ENCODE measurements at places on chromosomes 6 and 20. TPM values are rescaled to one million over a fixed set of nuclear protein-coding genes. Genes with fewer than 3 reads are reported as not detected.

Gene HLA-DQB2
- total RNA-seq, result not detected

Gene RNF217
- 29.2 TPM for total RNA-seq

Gene TRIM10
- total RNA-seq, result not detected

Gene RIPOR3
- total RNA-seq, result 0.46 TPM

Gene LY86
- total RNA-seq, result not detected

Gene RBBP8NL
- total RNA-seq, result 0.40 TPM

Gene C6orf141
- total RNA-seq, result 0.81 TPM

Gene AHCY
- 271 TPM for total RNA-seq

Gene FAM217A
- not detected for total RNA-seq

Gene KCNK15
- total RNA-seq, result 0.18 TPM

- H3K27ac ChIP-seq, result no peak overlapping the region
- H3K36me3 ChIP-seq, result no peaks in the 10 kb centered on the region
- peaks cover 3% of the 10 kb centered on the region for H3K4me1 ChIP-seq
- no peaks in the 10 kb centered on the region for H3K27me3 ChIP-seq
Observed at GRCh38 chr20:58649288-58650180, 1.5 kb upstream of the STX16 start.

- no peaks in the 10 kb centered on the region for H3K27me3 ChIP-seq
- no peak overlapping the region for H3K4me3 ChIP-seq
- DNase-seq, result no peak
- H3K4me1 ChIP-seq, result peaks cover 4% of the 10 kb centered on the region
- no peak overlapping the region for H3K27ac ChIP-seq
Observed at GRCh38 chr6:34323300-34323699, 69.2 kb downstream of the NUDT3 start.

DNA sequence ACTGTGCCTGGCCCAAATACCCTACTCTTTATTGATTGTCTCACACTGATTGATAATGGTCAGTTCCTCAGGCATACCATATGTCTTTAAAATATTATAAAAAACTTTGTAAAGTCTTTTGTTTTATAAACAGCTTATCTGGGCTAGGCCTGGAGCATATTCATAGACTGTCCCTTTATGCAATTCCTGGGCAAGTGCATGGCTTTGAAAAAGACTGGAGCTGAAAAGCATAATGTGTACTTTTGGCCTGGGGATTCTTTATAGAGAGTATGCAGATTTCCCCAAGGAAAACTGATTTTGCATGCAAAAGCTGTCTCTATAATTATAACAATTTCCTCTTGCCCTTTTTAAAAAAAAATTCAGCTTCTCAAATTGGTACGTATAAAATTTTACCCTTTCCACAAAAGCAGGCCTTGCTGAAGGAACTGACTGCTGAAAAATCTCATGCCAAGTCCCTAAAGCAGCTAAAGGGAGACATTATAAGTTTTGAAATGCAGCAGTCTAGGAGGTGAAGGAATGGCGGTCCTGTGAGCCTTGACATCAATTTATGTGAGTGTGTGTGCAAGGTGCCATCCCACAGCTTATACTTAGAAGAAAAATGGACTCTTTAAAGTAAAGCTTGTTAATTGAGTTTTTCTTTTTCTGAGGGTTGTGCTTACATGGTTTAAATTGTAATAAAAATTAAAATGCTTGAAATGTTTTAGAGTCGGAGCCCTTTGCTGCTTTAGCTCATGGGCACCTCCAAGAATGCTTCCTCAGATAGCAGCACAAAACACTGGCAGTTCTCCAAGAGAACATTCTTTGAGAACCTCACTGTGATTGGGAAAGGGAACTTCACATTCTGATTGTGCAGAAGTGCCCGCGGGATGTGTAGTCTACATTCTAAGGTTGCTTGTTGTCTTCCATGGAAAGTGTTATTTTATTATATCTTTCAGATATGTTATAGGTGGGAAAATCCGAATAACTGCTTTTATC lies 43.9 kb downstream of the PLCB4 start:
- H3K27me3 ChIP-seq, result no peaks in the 10 kb centered on the region
- no peak overlapping the region for H3K4me3 ChIP-seq
- no peak for DNase-seq
- no peaks in the 10 kb centered on the region for H3K36me3 ChIP-seq
- no peaks in the 10 kb centered on the region for H3K4me1 ChIP-seq

- no peak overlapping the region for H3K4me3 ChIP-seq
- DNase-seq, result no peak
- H3K4me1 ChIP-seq, result no peaks in the 10 kb centered on the region
- H3K27me3 ChIP-seq, result no peaks in the 10 kb centered on the region
Observed at GRCh38 chr6:133991096-133991593, 38.1 kb downstream of the TBPL1 start.

GRCh38 chr20:48684501-48685041 lies 143.2 kb downstream of the PREX1 start:
- no peak for DNase-seq
- H3K4me1 ChIP-seq, result peaks cover 13% of the 10 kb centered on the region

DNA sequence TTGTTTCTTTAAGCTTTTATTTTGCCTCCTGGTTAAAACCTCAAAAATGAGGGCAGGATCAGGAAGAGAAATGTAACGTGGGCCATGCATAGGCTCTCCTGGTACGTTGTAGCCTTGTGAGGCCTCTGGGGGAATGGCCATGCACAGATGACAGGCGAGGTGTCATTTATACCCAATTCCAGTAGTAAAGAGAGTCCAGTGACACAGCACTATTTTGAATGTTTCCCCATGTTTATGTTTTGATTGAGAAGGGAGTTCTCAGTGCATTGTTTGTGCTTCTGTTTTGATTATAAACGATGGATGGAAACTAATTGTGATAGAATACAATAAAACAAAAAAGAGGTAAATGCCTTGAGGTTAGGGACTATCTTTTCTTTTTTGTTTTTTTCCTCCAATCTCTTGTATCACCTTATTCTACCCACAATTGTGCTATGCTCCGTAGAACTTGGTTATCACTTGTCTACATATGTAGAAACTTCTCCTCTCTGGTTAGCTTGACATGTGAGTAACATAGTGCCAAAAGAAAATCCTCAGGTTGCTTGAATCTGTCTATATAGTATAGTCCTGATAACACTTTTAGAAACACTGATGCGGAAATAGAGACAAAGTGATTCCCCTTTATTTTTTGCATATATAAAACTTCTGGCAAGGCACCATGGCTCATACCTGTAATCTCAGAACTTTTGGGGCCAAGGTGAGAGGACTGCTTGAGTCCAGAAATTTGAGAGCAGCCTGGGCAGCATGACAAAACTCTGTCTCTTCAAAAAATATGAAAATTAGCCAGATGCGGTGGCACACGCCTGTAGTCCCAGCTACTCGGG lies 6.9 kb upstream of the SMIM28 start:
- no peak for DNase-seq
- peaks cover 11% of the 10 kb centered on the region for H3K4me1 ChIP-seq
- no peak overlapping the region for H3K4me3 ChIP-seq
- no peaks in the 10 kb centered on the region for H3K36me3 ChIP-seq

GRCh38 chr20:36469973-36470372 lies 71.3 kb upstream of the MYL9 start:
- H3K27me3 ChIP-seq, result no peaks in the 10 kb centered on the region
- peaks cover 31% of the 10 kb centered on the region for H3K4me1 ChIP-seq
- DNase-seq, result no peak
- H3K36me3 ChIP-seq, result peaks cover 44% of the 10 kb centered on the region
- no peak overlapping the region for H3K4me3 ChIP-seq

DNA sequence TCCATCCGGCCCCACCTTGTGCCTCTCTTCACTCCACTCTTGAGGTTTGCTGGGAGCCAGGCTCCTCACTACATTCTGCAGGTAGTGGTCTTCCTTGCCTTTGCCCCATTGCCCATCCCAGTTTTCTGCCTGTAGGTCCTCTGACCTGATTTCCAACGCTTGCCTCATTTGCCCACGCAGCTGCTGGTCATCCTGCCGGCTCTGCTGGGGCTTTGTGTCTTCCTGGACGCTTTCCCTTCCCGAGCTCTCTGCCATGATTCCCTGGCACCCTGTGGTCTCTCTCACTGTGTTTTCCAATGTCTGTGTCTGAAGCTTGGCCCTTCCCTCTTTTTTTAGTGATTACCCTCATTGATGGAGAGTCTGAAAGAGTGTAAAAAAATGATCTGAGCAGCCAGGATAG lies 451.6 kb downstream of the UTRN start:
- peaks cover 10% of the 10 kb centered on the region for H3K36me3 ChIP-seq
- no peak for DNase-seq

DNA sequence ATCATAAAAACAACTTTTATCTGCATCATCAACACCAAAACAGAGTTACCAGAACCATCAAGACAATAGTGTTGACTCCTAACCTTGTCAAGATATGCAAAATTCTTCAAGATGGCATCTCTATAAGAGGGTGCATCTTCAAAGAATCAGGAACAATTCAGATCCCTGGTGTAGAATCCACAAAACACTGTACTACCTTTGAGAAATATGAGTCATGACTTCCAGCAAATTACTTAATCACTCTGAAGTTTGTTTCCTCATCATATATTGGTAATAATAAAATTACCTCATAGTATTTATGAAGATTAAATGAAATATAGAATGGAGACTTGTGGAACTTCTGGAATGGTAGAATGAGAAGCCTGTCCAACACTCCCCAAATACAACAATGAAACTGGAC lies 221.3 kb upstream of the SUPT3H start:
- no peak for DNase-seq
- no peaks in the 10 kb centered on the region for H3K27me3 ChIP-seq
- H3K4me3 ChIP-seq, result no peak overlapping the region
- H3K4me1 ChIP-seq, result no peaks in the 10 kb centered on the region

GRCh38 chr6:12456343-12456742 lies 166.2 kb downstream of the EDN1 start:
- no peaks in the 10 kb centered on the region for H3K27me3 ChIP-seq
- H3K36me3 ChIP-seq, result no peaks in the 10 kb centered on the region
- H3K4me1 ChIP-seq, result no peaks in the 10 kb centered on the region
- DNase-seq, result no peak

- peak overlapping the region; percentile 32 for H3K27ac ChIP-seq
- peaks cover 10% of the 10 kb centered on the region for H3K4me1 ChIP-seq
- H3K36me3 ChIP-seq, result no peaks in the 10 kb centered on the region
- no peak for DNase-seq
Observed at GRCh38 chr20:32626859-32627636, 41.9 kb upstream of the NOL4L start.

- no peak overlapping the region for H3K4me3 ChIP-seq
- H3K36me3 ChIP-seq, result no peaks in the 10 kb centered on the region
- peaks cover 20% of the 10 kb centered on the region for H3K4me1 ChIP-seq
- no peak for DNase-seq
- H3K27me3 ChIP-seq, result no peaks in the 10 kb centered on the region
- no peak overlapping the region for H3K27ac ChIP-seq
Observed at GRCh38 chr6:11767978-11768756, 10.4 kb downstream of the ADTRP start.

GRCh38 chr6:106789428-106790148 lies 160.2 kb downstream of the QRSL1 start:
- no peaks in the 10 kb centered on the region for H3K27me3 ChIP-seq
- no peak overlapping the region for H3K4me3 ChIP-seq
- no peaks in the 10 kb centered on the region for H3K4me1 ChIP-seq
- H3K36me3 ChIP-seq, result no peaks in the 10 kb centered on the region

- H3K27ac ChIP-seq, result no peak overlapping the region
- H3K27me3 ChIP-seq, result no peaks in the 10 kb centered on the region
- no peak overlapping the region for H3K4me3 ChIP-seq
- peaks cover 9% of the 10 kb centered on the region for H3K36me3 ChIP-seq
- H3K4me1 ChIP-seq, result no peaks in the 10 kb centered on the region
Observed at GRCh38 chr20:37699202-37699601, 5.4 kb downstream of the CTNNBL1 start.

GRCh38 chr20:19661717-19662636 lies 96.1 kb upstream of the RIN2 start:
- no peaks in the 10 kb centered on the region for H3K27me3 ChIP-seq
- peaks cover 7% of the 10 kb centered on the region for H3K4me1 ChIP-seq
- no peak overlapping the region for H3K27ac ChIP-seq
- DNase-seq, result peak; percentile 88
- H3K4me3 ChIP-seq, result no peak overlapping the region
- H3K36me3 ChIP-seq, result no peaks in the 10 kb centered on the region

DNA sequence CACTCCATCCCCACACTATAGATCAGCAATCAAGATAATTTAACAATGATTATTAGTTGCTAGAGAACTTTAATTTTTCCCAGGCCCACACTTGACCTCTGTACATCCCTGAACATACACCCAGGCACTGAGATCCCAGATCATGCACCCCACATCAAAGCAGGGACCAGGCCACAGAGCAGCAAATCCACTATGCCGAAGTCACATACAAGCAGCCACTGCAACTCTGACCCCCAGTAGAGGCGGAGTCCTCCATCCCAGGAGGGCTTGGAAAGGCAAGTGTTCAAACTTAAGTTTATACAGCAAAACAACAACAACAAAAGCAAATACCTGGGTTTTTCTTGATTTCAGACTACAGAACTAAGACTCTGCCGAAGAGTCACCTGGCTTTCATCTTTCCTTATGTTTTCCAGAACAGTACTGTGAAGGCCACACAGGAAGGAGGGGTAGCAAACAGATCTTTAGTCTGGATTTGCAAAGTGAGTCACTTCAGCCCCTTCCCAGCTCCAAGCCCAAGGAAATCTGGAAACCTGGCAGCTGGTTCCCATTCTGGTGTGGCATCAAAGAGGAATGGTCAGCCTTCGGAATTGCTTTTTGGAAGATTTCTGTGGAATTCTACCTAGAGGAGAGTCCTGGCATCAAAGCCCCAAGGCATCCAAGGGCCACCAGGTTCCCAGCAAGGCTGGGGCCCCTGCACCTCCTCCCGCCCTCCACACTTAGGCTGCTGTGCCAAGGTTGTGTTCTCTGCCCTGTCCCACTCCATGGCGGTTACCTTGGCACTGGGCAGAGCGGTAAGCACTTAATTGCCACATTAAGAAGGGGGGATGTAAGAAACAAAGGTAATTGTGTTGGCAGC lies 7.3 kb downstream of the JAG1 start:
- no peak overlapping the region for H3K4me3 ChIP-seq
- DNase-seq, result peak; percentile 54
- H3K4me1 ChIP-seq, result peaks cover 10% of the 10 kb centered on the region
- H3K27me3 ChIP-seq, result peaks cover 62% of the 10 kb centered on the region
- H3K36me3 ChIP-seq, result no peaks in the 10 kb centered on the region

DNA sequence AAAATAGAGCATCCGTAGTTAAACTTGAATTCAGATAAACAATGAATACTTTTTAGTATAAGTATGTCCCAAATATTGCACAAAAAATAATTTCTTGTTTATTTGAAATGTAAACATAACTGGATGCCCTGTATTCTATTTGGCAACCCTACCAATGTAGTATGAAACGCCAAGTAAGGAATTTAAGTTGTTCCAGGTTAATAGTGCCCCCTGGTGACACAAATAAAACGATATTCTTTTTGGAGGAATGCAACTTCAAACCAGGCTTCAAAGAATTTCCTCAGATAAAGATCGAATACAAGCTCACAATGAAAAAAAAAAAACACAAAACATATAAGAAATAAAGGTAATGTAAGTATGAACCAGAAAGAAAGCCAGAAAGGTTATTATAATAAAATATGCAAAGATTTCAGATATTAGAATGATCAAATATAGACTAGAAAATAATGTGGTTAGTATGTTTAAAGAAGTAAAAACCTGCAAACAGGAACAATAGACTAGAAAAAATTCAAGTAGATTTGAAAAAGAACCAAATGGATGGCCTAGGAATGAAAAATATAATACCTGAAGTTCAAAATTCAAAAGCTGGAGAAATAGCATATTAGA lies 18.4 kb upstream of the AKAP7 start:
- H3K4me3 ChIP-seq, result no peak overlapping the region
- no peaks in the 10 kb centered on the region for H3K27me3 ChIP-seq
- no peaks in the 10 kb centered on the region for H3K4me1 ChIP-seq
- no peaks in the 10 kb centered on the region for H3K36me3 ChIP-seq
- no peak for DNase-seq

- no peaks in the 10 kb centered on the region for H3K4me1 ChIP-seq
- H3K27ac ChIP-seq, result no peak overlapping the region
- H3K4me3 ChIP-seq, result no peak overlapping the region
- H3K36me3 ChIP-seq, result no peaks in the 10 kb centered on the region
- no peak for DNase-seq
Observed at GRCh38 chr6:148682990-148683389, 63.8 kb upstream of the UST start.
